ENCODE measurements at places on chromosomes 3 and 15.

DNA sequence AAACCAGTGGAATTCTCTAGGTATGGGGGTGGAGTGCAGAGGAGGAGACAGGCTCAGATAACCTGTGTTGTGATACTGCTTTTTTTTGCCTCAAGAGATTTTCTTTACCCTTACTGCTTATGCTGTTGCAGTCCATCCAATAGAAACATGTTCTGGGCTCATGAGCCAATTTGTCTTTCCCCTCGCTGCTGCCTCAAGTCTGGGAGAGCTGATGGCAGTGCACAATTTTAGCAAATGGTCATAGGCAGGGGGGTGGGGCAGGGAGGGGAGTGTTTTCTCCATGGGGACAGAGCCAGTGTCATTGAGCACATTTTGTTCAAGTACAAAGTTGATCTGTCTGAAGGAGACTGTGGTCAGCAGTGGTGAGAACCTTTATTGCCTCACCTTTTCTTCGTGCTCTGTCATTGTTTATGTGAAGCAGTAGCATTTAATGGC, 134.9 kb downstream of the MBNL1 start:
- no peak for DNase-seq

DNA sequence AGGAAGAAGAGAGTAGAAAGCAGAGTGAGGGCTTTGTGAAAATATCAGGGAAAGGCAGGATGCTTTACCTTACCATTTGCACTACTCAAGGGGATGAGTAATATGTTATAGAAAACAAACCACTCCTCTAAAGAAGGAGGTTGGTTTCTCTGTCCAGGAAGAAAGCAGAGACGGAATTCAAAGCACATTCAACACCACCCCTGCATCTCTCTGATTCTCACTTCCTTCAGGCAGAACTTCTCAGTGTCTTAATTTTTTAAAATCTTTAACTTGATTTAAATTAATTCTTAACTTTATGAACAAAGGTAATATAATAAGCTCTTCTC, 82.4 kb downstream of the NR2F2 start:
- no peak for DNase-seq

GRCh38 chr15:90818251-90819210, 49.9 kb upstream of the FURIN start:
- DNase-seq = no peak

DNA sequence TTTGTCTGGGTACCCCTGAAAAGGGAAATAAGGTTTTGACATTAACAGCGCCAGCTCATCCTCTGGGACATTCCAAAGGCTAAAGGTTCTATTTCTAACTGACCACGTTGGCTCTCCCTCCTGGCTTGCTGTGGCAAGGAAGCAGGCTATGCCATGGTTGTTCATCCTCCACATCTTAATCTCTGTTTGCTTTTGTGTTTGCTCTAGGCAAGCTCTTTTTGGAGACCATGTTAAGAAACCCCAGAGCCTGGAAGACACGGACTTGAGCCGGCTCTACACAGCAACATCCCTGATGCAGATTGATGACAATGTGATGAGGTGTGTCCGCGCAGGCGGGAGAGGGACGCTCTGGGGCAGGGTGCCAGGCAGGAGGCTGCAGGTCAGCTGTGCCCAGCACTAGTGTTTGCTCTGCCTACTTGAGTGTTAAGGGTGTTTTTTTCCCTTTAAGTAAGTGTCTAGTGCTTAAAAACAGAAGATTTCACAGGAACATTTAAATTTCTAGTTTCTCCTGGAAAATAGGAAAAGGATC, 33.3 kb downstream of the RLBP1 start:
- DNase-seq = peak; percentile 90

All from posterior cingulate gyrus (tissue), 11 donors.